ENCODE measurements at places on chromosomes 13 and 19.

GRCh38 chr13:107838588-107839161 is 376.7 kb downstream of the LIG4 start:
- no peak for DNase-seq

GRCh38 chr19:33171916-33172359 is 22.2 kb upstream of the LRP3 start:
- no peak for DNase-seq

DNA sequence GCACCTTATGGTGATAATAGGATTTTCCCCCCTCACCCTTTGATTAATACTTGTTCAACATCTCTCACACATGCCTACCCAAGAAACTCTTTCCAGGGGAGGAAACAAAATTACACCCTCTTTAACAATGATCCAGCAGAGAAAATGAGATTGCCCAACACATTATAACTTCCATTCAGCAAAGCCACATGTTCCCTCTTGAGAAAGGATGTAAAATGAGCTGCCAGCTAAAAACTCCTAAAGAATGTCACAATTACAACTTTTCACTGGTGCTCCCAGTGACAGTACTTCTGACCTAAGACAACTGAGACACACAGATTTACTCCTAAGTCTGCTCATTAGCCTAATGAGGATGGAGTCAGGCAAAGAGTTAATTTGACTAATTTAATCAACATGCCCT is 621.4 kb downstream of the DIAPH3 start:
- no peak for DNase-seq

- peak; percentile 56 for DNase-seq
Measured at GRCh38 chr19:43439032-43439708, 24.5 kb downstream of the TEX101 start.

- no peak for DNase-seq
Measured at GRCh38 chr19:5293612-5294378, 46.8 kb downstream of the PTPRS start.

DNA sequence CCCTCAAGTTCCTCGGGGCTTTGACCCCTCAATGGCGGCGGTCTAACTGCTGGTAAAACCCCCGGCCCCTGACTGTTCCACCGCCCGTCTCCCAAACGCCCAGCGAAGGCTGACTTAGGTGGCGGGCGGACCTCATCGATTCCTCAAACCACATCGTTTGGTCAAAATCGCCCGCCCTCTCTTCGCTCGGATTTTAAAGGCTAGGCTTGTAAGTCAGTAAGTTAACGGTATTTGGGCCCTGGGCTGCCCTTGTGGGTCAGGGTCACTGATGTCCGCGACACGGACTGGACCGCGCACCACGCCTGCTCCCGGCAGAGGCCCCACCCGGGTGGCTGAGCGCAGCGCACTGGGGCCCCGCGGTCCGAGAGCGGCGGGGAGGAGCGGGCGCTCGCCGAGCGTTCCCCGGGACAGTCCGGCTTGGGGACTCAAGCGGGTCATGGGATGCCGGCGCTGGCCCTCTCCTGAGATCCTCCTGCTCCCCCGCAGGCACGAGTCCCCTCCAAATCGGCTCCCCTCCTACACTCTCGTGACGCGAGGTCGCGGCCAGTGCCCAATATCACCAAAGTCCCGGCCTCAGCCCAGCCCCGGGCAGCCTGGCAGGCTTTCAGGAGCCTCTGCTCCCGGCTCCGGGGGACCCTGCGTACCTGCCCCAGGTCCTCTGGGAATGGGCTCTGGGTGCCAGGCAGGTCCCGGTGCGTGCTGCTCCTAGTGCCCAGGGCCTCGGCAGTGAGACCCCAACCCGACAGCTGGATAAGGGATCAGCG is 1.0 kb downstream of the FLT1 start:
- DNase-seq, result no peak

DNA sequence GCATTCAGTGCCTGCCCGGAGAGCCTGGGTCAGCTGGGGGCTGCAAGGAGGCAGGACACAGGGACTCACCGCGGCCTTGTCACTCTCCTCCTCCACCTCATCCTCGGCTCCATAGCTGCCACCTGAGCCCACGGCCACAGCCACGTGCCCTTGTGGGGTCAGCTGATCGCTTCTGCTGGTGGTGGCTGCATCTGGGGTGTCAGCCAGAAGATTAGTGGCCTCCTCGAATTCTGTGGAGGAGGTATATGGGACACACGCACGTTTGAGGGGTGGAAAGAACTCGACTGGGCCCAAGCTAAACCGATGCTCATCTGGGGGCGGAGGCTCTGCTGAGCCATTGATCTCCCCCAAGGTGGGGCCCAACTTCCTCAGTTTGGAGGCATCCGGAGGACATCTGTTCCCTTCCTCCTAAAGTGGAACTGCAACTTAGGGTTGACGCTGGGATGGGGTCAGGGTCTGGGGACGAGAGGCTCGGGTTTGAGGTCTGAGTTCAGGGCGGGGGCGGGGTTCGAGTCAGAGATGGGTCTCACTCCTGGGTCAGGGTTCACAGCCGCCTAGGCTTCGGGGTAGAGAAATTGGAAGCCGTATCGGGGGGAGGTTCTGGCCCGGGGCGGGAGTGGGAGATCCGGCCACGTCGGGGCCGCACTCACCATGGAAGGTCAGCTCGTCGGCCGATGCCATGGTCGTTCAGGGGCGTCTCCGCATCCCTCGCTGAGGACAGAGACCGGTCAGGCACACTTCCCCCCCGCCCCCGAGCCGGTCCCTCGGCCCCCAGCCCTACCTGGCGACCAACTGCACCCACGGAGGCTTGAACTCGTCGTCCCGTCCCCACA is 493 bp downstream of the YIPF2 start:
- no peak for DNase-seq

- no peak for DNase-seq
Measured at GRCh38 chr13:109881347-109881725, 95.0 kb upstream of the IRS2 start.

DNA sequence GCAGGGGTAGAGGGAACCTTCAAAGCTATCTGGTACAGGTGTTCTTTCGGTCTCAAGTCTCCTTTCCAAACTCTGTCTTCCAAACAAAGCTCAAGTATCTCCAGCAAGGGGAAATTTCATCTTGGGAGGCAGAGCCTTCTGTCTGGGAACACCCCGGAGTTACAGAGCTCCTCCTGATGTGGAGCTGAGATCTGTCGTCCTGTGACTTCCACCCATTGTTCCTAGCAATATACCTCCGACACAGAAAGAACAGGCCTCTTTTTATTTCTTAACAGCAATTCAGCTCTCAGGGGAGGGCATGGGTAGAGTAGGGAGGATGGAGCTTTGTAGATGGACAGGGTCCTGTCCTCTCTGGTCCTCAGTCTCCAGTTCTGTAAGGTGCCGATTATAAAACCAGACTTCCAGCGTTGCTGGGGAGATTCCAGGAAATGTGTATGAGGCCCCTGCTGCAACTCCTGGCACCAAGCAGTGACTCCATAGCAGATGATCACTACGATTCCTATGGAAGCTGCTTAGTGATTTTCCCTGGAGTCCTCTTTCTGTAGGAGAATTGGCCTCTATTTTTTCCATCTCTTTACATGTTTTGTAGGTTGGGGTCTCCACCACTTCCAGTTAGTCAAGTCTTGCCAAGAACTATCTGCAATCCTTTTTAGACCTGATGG is 56.0 kb upstream of the ARGLU1 start:
- DNase-seq, result no peak

GRCh38 chr19:42412661-42413076 is 14.5 kb downstream of the LIPE start:
- no peak for DNase-seq

DNA sequence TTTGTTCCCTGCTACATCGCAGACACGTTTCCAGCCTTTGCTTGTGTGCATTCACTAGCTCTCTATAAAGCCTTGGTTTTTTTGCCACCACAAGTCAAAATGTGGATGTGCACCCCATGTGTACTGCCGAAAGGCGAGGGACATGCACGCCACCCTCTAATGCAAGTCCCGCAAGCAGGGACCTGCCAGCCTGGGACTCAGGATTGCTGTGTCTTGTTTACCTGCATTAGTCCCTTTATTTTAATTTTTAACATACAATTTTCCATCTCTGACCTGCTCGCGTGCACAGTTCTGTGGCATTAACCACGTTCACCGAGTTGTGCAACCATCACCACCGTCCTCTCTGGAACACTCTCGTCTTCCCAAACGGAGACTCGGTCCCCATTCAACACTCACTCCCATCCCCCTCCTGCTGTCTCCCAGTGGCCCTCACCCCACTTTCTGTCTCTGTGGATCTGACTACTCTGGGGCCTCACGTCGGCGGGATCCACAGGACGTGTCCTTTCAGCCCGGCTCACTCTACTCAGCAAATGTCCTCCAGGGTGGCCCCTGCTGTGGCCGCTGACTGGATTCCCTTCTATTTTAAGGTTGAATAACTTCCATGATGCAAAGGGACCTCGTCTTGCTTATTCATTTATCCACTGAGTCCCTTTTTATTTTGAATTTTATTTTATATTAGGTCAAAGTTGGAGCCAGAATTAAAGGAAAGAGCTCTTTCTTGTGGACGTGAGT is 58.4 kb downstream of the RASA3 start:
- DNase-seq, result no peak

DNA sequence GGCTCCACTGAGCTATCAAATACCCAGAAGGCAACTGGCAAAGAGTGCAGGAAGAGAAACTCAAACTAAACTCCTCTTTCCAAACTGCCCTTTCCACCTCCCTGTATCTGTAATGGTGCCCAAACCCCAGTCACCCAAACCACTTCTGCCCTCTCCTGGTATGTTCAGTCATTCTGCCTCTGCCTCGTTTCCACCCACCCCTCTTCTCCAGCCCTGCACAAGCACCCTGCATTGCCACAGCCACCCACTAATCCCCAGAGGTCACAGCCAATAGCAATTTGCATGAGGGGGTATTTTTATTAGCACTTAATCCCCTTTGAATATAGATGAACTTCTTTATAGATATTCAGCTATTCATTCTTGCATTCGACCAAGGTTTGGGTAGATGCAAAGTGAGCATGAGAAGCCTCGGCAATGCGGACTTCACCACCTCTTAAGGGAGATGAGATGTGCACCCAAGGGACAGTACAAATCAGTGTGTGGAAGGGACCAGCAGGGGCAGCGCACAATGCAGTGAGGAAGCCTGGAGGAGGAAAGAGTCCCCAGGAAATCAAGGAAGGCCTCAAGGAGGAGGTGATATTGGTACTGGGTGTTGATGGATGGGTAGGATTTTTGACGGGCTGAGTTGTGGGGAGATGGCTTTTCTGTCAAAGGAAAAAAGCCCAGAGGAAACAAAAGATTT is 12.4 kb downstream of the TMEM272 start:
- DNase-seq, result no peak

DNA sequence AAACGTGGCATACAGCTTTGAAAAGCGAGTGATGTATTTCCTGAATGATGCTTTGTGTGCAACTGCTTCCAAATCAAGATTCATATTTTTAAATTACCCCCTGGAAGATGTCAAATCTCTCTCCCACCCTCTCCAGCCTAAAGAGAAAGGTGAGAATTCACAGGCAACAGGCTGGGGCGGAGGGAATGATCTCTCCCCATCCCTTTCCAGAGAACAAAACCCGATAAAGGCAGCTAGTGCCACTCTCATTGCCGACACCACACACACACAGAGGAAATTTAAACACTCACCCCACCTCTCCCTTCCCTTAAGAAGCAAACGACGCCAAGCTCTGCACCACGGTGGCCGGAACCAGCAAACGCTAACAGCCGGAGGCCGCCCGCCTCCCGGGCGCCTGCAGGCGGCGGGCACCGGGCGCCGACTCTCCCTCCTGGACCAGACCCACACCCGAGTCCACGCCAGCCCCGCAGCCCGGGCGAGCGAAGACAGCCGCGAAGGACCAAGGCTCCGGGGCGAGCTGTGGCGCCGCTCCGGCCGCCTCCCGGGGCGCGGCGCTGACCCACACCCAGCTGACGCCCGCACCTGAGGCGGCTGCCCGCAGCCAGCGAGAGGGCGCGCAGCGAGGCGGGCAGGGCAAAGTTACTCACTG is 477 bp downstream of the LNX2 start:
- DNase-seq, result no peak

DNA sequence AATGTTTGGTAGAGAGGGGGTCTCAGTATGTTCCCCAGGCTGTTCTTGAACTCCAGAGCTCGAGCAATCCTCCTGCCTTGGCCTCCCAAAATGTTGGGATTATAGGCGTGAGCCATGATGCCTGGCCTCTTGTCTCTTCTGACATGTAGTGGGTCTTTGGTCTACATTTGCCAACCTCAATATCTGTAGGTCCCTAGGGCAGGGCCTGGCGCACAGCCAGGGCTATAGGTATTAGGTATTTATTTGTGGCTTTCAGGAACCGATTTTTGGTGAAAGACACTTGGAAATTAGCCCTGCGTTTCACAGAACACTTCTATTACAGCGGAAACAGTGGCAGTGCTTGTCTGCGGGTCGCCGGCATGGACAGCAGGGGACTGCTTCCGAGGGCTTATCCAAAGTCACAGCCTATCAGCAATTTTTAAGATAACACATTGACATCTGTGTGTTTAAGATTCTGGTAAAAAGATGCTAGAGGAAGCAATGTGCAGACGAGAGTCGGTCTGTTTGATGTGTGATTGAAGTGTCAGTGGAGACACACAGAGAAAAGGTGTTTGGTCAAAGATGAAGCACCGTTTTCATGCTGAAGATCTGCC is 14.5 kb downstream of the ZNF536 start:
- DNase-seq, result no peak

DNA sequence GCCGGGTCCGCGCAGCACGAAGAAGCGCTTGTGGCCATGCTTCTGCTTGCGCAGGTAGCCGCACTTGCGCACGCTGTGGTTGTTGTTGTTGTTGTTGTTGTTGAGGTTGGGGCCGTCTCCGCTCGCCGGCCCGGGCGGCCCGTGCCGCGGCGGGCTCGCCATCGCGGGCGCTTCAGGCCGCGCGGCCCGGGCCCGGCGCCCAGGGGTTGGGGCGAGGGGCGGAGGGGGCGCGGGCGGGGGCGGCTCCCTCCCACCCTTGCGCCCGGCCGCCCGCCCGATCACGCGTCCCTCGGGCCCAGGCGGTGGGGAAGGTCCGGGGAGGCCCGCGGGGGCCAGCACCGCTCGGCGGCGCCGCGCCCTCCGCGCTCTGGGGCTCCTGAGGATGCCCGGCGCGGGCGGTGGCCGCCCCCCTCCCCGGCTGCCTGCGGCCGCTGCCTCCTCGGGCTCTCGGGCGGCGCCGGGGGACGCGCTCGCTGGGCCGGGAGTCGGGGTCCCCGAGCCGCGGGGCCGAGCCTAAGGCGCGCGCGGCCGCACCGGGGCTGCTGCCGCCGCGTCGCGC is 412 bp downstream of the IRS2 start:
- no peak for DNase-seq

DNA sequence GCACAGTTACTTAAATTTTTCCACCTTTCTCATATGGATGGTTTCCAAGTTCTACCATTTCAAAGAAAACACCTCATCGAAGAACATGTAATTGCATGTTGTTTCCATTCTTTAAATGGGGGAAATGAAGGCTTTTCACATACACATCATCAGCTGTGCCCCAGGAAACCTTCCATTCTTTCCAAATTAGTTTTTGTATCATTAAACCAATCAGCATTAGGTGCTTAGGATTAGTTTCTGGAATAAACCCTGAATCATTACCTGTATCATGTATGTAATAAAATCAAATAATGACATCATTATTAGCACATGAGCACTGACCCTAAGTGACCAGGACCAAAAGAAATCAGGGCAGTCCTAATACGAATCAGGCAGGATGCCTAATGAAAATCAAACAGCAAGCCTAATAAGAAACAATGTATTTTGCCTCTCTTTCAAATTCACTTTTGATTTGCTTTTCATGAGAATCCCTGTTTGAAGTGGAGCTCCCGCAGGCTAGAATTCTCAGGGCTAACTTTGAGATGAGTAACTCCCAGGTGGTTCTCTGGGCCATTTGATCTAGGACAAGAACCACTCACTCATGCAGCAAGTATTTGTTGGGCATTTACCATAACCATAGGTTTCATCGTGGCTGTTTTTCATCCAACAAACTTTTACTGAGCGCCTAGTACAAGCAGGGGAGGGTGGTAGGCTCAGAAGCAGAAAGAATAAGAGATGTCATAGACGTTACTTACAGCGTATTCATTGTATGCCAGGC is 89.2 kb downstream of the MZT1 start:
- no peak for DNase-seq
